ENCODE measurements at places on chromosomes 1 and 21.
A peak's percentile ranks its signal among the peaks of the same experiment; 100 is the strongest.

GRCh38 chr1:202605515-202605914 is 104.7 kb downstream of the SYT2 start:
- DNase-seq = no peak

DNA sequence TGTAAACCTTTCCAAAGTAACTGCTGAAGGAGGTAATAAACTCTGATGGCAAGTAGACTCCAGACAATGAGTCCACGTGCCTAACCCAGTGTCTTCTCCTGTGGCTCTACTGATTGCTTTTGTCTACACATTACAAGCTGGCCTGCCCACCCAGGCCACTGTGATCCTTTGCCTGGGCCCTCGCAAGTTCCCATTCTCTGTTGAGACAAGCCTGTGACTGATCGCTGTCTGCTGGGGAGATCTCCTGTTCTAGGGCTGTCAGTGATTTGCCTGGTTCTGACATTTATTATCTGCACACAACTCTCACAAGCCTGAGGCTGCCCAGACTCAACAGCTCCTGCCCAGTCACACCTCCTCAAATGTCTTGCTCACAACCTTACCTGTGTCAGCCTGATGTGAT is 81.4 kb downstream of the CYYR1 start:
- DNase-seq = no peak

DNA sequence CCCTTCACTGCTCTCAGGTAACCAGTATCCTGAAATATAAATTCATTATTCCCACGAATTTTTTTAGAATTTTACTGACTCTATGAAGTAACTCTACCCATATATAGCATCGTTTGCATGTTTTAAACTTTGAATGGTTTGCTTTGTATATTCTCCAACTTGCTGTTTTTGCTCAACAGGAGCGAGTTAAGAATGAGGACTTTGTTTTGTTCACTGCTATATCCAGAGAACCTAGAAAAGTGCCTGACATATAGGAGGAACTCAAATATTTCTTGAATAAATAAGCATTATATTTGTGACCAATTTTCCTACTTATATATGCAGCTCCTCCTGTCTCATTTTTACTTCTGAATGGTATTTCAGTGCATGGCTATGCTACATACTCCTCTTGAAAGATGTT is 43.4 kb downstream of the NUF2 start:
- DNase-seq = no peak

- no peak for DNase-seq
Observed at GRCh38 chr1:206529425-206529824, 22.1 kb downstream of the RASSF5 start.

DNA sequence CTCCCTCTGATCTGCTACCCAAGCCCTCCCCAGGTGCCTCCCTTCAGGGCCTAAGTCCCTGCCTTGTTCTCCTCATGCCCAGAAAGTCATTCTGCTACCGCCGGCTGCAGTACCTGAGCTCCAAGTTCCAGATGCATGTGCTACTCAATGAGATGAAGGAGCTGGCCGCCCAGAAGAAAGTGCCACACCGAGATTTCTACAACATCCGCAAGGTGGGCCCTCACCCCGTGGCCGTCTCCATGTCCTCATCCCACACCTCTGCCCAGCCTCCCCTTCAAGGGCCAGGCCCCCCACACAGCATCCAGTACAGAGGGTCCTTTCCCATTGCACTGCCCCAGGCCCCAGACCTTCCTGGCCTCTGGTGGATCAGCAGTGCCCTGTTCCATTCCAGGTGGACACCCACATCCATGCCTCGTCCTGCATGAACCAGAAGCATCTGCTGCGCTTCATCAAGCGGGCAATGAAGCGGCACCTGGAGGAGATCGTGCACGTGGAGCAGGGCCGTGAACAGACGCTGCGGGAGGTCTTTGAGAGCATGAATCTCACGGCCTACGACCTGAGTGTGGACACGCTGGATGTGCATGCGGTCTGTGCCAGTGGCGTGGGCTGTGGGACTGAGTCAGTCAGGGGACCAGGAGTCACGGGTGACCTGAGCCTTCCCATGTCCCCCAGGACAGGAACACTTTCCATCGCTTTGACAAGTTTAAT is 8.2 kb downstream of the AMPD2 start:
- DNase-seq = no peak

DNA sequence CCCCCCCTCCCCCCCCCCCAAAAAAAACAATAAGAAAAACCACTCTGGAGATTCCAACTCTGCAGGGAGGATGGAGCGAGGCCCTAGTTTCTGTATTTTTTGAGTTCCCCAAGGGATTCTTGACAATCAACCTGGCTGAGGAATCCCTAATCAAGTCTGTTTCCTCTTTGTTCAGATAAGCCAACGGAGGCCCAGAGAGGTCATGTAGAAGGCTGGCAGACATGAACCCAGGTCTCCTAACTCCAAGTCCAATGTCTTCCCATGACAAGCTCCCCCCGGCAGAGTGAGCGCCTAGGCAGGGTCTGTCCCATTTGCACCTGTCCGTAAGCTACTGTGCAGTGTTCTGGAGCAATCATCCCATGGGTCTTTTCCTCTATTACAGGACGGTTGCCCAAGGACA is 39.5 kb downstream of the LRRC71 start:
- no peak for DNase-seq

GRCh38 chr1:172914501-172915144 is 136.1 kb downstream of the TNFSF18 start:
- peak; percentile 95 for DNase-seq

- no peak for DNase-seq
Observed at GRCh38 chr1:2908081-2908480, 106.6 kb upstream of the TTC34 start.

DNA sequence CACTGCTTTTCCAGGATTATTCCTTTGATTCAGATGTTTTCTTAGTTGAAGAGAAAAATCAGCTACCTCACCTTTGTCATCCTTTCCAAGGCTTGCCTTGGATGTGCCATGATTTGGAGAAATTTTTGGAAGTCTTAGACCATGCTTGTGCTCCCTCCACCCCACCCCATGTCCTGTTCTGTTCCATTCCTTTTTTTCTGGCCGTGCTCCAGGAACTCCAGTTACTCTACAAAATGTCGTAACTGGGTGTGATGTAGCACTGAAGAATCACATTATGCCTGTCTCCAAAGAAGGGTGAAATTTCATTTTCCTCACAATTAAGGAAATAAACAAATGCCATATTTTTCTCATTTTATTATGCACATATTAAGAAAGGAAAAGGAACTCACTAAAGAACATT is 217.8 kb upstream of the ZRANB2 start:
- DNase-seq = peak; percentile 23

DNA sequence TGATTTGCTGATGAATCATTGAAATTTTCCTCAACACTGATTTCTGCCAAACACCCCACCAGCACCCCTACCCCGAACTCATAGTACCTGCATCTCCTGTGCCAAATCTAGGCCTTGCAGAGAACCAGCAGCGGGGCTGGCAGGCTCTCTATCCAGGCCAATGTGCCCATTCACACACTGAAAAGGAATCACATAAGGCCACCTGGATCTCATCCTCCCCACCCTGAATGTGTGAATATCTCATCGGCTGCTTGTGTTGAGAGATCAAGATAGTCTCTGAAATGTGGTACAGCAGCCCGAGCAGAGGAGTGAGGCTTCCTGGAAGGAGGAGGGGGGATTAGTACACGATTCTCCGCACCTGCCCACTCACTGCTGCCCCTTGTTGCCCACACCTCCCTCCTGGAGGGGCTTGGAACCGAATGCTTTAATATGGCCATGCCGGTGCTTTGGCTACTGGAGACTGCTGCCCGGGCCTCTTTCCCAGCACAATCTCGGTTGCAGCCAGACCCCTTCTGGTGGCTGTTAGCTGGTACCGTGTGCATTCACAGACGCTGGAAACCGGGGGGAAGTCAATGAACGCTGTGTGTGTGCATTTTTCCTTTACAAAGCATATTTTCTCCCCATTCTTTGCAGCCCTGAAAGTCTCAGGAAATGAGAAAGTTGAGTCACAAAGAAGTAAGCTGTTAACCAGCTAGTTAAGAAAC is 619.5 kb downstream of the MATN1 start:
- DNase-seq = no peak

All from fibroblast of skin of right quadriceps (primary cell).